ENCODE measurements at places on chromosomes 1 and 21.

GRCh38 chr1:36588972-36589371 is 106.3 kb upstream of the CSF3R start:
- no peak for DNase-seq

- no peak for DNase-seq
These were observed 28.5 kb upstream of the ABCG1 start for GRCh38 chr21:42190486-42190863.

DNA sequence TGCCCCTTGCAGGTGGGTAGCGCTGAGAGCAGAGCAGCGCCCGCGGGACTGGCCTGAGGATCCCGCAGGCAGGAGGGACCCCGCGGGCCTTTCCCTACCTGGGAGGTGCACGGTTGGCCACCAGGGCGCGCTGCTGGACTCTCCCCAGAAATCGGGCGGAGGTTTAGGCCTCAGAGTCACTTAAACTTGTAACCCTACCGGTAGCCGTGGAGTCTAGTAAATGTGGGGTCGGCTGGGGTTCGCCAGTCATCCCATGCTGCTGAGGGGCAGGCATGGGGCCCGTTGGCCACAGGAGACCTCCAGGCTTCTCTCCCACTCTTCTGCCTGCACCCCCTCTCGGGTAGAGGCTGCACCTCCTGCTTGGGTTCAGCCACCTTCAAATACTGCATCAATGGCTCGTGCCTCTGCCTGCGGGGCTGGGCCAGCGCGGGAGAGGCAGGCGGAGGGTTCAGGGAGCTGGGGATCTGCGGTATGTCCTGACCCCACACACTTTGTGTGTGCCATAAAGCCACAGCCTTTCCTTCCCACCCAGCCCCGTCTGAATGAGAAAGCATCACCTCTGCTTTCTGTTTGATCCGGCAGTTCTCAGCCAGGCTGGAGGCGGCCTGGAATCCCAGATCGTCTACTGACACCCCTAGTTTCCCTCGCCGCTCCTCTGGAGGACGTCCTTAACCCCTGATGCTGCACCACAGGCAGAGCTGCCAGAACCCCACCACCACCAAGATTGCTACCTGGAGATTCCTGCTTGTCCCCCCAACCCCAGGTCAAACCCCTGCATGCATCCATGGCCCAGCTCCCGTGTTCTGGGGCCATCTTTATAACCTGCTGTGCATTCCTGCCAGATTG is 12.3 kb upstream of the GSTM4 start:
- peak; percentile 73 for DNase-seq

DNA sequence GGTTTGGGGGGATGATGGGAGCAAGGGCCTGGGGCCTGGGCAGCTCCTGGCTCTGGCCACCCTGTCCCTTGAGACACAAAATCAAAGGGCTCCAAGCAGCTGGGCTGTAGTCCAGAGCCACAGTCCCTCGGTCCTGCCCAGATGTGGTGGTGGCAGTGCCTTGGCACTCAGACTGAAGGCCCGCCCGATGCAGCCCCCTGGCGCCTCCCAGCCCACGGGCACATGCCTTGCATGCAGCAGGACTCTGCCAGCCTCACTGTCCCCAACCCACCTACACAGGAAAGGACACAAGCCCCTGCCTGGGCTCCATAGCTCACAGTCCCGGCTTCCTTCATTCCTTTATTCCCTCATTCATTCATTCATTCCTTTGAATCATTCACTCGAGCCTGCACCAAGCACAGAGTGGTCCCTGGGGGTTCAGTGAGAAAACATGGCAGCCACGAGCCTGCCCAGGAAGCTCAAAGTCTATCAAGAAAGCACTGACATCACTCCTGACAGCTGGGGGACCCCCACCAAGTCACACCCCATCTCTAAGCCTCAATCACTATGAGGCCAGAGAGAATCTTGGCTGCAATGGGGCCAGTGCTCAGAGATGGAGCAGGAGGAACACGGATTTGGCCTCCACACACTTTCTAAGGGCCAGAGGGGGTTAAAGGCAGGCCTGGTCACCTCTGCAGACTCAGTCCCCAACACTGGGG is 5.8 kb downstream of the SDC3 start:
- no peak for DNase-seq

GRCh38 chr1:233885196-233885920 is 19.1 kb upstream of the SLC35F3 start:
- no peak for DNase-seq

DNA sequence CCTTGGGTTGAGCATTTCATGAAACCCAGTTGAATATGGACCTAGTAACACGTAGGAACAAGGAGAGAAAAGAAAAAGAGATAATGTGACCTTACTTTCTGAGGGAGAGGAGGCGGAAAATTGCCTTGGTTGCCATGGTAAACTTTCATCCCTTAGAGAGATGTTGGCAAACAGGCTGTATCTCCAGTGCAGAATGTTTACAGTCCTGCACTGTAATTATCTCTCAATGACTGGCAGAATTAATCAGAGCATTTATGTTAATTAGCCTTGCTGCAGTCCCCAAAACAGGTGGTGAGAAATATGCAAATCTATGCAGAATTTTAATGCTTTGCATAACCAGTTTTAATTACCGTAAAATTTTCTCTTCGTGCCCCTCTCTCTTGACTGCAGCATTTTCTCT is 147.3 kb downstream of the CD247 start:
- no peak for DNase-seq

GRCh38 chr1:94769551-94769950 is 50.6 kb upstream of the SLC44A3 start:
- no peak for DNase-seq

DNA sequence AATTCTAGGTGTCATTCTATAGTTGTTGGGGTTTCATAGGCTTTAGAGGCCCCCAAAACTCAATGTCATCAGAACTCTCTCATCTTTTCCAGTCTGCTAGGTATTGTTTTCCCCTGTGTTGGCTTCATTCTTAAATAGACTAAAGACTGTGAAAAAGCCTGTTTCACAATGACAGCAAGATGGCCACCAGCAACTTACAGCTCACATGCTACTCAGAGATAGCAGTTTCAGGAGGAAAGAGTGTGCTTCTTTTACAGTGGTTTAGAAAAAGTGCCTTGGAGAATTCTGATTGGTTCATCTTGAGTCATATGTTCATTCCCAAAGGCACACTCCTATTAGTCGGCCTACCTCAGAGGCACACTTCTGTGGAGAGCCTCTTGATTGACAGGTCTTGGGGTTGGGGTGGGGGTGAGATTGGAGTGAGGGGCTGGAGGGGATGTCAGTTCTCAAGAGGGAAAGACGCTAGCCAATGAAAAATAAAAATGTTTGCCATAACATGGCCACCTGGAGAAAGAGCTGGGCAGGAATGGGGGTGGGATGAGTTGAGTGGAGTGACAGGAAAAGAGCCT is 8.5 kb downstream of the IL23R start:
- DNase-seq = no peak

DNA sequence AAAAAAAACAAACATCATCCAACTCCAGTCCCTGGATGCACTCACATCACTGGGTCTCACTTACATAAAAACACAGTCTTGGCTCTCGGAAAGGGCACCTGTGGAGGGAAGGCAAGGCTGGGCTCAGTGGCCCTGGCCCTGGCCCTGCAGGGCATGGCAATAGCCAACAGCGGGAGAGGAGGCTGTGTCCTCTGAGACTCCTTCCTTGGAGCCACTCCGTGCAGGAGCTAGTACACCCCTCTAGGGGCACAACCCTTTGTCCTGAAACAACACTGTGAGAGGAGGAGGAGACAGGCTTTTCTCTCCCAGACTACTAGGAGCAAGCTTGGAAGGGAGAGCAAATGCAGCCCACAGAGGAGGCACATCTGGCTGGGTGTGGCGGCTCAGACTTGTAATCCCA is 28.0 kb downstream of the URB1 start:
- no peak for DNase-seq

All from GM19239 (cell line).